ENCODE measurements at places on chromosomes 12 and 14.
A peak's percentile ranks its signal among the peaks of the same experiment; 100 is the strongest.

DNA sequence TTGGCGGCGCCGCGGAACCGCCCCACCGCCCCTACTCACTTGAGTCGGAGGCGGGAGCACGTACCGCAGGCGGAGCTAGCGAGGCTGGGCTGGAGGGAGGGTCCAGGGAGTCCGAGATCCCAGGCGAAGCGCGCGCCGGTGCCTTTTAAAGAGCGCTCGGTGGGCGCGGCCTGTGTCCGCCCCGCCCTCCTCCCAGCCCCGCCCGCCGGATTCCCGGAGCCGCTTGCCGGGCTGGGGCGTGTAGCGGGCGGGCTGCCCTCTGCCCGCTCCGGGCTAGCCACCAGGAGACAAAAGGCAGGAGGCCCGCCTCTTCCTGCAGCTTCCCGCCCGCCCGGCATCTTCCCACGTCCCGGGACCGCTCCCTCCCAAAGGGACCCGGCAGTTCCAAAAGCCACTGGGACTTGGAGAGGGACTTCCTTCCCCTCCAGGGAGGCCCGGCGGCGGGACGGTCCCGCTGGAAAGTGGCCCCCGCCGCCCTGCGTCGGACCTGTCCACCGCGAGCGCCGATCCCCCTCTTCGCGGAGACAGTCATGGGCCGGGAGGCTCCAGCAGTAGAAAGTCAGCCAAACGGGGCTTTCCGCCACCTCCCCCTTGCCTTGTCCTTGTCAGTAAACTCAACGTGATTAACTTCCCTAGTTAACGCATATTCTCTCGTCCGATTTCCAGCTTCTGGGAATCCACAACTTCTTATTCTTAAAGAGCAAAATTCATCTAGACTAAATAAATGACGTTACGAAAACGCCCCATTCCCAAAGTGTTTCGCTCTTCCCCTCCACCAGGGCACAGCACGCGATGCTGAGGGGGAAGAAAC, at the start of gene CSRP2:
Gene CSRP2 (minus strand): TSS at position 121 of the 811 bp plus-strand sequence. CDS start 12,759 bp downstream, outside the sequence.
- DNase-seq = peak; percentile 70

DNA sequence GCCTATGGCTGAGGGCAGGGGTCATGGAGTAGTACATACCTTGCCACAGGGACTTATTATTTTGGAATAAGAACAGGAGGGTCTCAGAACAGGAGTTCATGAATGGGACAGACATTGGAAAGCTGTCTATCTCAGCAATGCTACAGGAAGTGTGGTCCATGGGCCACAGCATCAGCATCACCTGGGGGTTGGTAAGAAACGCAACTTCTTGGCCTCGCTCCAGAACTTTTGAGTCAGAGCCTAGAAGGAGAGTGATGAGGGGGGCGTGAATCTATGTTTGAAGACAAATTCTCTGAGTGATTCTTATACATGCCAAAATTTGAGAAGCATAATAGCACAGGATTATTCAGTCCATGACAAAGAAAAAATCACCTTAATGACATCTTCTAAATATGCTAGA, 156.6 kb downstream of the RPAP3 start:
- no peak for DNase-seq

DNA sequence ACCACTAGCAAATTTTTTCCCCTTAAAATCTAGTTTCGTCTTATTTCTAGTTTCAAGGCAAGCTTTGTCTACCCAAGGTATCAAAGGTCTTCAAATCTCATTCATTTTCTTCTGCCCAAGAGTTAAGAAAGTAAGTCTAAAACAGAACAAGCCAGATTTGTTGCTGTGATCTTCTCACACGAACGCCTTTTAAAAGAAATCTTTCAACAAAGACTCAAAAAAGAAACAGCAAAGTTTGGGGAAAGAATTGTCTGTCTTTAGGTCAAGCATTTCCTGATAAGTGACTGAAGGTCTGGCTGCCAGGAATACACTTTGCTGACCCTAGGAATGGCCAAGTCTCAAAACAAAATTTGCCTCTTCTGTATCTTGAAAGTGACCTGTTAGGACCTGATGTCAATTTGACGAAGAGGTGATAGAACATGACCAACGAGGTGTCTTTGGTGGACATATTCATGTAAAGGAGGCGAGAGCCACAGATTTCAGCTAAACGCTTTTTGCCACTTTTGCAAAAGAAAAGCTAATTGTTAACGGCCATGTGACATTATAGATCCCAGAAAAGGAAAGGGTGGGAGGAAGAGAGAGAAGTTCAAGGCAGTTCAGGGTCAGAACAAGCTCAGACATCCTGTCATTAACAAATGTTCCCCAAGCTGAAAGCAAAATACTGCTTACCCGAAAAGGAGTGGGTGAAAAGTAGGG, 1.7 kb downstream of the CDK17 start:
- no peak for DNase-seq

DNA sequence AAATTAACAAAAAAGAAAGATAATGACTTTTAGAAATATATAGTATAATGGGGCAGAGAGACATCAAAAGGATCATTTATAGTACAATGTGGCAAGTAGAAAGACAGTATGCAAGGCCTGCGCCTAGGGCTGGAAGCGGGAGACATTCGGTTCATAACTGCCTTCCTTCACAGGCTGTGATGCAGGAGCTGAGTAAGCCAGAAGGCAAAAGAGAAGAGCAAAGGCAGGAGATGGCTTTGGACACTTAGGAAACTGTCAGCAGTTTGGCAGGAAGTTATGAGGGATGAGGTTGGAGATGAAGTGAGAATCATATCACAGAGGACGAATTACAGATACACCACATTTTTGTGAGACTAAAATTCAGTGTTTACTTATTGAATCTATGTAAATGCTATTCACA, 97.8 kb downstream of the EPS8 start:
- DNase-seq = no peak

GRCh38 chr12:77559400-77560074, 271.2 kb upstream of the NAV3 start:
- no peak for DNase-seq
